ENCODE measurements at places on chromosomes 1 and 21. TPM values are rescaled to one million over a fixed set of nuclear protein-coding genes. Genes with fewer than 3 reads are reported as not detected.

DNA sequence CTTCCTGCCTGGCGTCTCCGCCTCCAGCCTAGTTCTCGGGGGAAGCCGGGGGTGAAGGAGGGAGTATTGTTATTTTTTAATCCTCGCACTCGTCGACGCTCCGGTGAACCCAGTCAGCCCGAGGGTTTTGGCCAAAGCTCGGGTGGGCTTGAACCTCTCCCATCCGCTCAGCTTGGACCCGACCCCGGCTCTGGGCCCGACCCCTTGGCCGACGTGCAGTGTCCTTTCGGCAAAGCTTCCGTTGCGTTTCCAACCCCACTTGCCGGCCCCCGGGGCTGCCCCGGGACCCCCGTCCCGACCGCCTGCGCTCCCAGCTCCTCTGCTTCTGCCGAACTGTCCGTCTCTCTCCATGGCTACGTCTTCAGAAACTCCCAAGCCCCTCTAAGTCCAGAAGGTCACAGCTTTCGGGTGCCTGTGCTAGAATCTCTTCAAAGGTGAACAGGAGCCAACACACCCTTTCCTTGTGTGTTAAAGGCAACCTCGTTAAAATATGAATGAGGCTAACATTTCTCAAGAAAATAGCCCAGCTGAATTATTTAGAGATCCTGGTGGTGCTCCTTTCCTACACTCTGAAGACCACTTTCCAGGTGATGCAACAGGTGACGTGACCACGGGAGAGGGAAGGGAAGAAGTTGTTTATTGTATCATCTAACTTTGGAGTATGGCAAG lies 647 bp downstream of the DESI2 start:
- H3K27ac ChIP-seq: no peak overlapping the region
- DNase-seq: peak; percentile 19
- peak overlapping the region; percentile 93 for H3K4me3 ChIP-seq
- peaks cover 22% of the 10 kb centered on the region for H3K4me1 ChIP-seq
- no peaks in the 10 kb centered on the region for H3K27me3 ChIP-seq

- no peaks in the 10 kb centered on the region for H3K27me3 ChIP-seq
- H3K4me1 ChIP-seq: peaks cover 63% of the 10 kb centered on the region
- no peak overlapping the region for H3K27ac ChIP-seq
- no peak for DNase-seq
These were observed 11.4 kb upstream of the CCN1 start for GRCh38 chr1:85569122-85569521.

GRCh38 chr1:93078203-93078602 lies 880 bp upstream of the MTF2 start:
- no peaks in the 10 kb centered on the region for H3K27me3 ChIP-seq
- no peak for DNase-seq
- H3K4me1 ChIP-seq: peaks cover 5% of the 10 kb centered on the region
- H3K36me3 ChIP-seq: no peaks in the 10 kb centered on the region

GRCh38 chr1:42442662-42443061 lies 13.2 kb downstream of the ZMYND12 start:
- H3K27me3 ChIP-seq: no peaks in the 10 kb centered on the region
- no peaks in the 10 kb centered on the region for H3K36me3 ChIP-seq
- no peak for DNase-seq
- no peak overlapping the region for H3K27ac ChIP-seq

GRCh38 chr1:63414691-63415365 lies 47.4 kb downstream of the ALG6 start:
- no peaks in the 10 kb centered on the region for H3K27me3 ChIP-seq
- DNase-seq: no peak
- H3K27ac ChIP-seq: no peak overlapping the region
- no peaks in the 10 kb centered on the region for H3K36me3 ChIP-seq
- H3K4me1 ChIP-seq: no peaks in the 10 kb centered on the region
- H3K4me3 ChIP-seq: no peak overlapping the region

DNA sequence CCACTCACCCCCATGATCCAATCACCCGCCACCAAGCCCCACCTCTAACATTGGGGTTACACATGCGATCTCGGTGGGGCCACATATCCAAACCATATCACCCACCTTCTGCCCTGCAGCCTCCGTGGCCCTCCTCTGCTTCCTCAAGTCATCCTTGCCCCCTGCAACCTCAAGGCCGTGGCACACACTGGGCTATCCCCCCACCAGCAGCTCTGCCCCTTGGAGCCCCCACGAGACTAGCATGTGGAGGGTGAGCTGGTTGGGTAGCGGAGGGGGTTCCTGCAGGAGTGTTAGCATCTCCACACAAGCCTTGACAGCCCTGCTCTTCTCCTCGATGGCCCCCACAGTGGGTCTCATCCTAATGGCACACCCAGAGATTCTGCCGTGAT lies 100.8 kb downstream of the TOMM20 start:
- H3K4me3 ChIP-seq: no peak overlapping the region
- H3K36me3 ChIP-seq: no peaks in the 10 kb centered on the region
- no peak for DNase-seq
- no peaks in the 10 kb centered on the region for H3K27me3 ChIP-seq
- 0 out of 2 replicates have a peak, but pooled peaks cover 8% of the 10 kb centered on the region for H3K4me1 ChIP-seq

GRCh38 chr1:205232127-205232820 lies 4.5 kb downstream of the TMCC2 start:
- no peaks in the 10 kb centered on the region for H3K27me3 ChIP-seq
- H3K4me3 ChIP-seq: no peak overlapping the region
- no peak overlapping the region for H3K27ac ChIP-seq
- no peaks in the 10 kb centered on the region for H3K36me3 ChIP-seq

DNA sequence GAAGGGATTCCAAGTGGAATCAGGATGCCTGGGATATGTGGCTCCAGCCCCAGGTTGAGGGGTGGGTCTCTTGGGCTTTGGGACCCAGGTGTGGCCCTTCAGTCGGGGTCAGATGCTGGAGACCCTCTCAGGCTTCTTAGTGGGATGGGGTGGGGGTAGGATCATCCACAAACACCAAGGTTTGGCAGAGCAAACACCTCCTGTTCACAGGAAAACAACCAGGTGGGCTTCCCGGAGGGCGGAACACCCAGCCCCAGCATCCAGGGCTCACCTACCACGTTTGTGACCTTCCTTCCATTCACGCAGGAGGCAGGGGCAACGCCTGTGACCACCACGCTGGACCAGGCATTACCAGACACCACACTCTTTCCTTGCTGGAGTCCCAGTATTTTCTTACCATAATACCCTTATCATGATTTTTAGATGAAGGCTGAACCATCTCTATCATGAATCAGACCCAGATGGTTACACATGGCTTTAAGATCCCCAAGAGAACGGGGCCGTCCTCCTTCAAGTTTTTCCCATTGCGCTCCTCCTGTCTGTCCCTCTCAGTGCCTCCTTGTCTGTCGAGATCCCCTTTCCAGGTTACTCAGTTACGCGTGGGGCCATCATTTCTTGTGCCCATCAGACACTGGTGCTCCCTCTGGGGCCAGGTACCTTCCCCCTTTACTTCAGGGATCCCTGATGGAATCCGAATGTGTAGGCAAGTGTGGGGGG lies 428.2 kb downstream of the NPHP4 start:
- H3K4me3 ChIP-seq: no peak overlapping the region
- no peak for DNase-seq
- no peaks in the 10 kb centered on the region for H3K36me3 ChIP-seq
- H3K27me3 ChIP-seq: no peaks in the 10 kb centered on the region
- H3K4me1 ChIP-seq: no peaks in the 10 kb centered on the region
- H3K27ac ChIP-seq: no peak overlapping the region

DNA sequence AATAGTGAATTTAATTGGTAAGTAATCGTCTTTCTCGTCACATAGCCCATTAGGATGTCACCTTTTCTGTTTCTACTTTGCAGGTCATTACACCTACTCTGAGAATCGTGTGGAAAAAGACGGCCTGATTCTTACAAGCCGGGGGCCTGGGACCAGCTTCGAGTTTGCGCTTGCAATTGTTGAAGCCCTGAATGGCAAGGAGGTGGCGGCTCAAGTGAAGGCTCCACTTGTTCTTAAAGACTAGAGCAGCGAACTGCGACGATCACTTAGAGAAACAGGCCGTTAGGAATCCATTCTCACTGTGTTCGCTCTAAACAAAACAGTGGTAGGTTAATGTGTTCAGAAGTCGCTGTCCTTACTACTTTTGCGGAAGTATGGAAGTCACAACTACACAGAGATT lies 23.3 kb downstream of the PARK7 start:
- peaks cover 4% of the 10 kb centered on the region for H3K36me3 ChIP-seq
- H3K27ac ChIP-seq: no peak overlapping the region
- H3K27me3 ChIP-seq: no peaks in the 10 kb centered on the region
- no peak overlapping the region for H3K4me3 ChIP-seq
- DNase-seq: no peak

DNA sequence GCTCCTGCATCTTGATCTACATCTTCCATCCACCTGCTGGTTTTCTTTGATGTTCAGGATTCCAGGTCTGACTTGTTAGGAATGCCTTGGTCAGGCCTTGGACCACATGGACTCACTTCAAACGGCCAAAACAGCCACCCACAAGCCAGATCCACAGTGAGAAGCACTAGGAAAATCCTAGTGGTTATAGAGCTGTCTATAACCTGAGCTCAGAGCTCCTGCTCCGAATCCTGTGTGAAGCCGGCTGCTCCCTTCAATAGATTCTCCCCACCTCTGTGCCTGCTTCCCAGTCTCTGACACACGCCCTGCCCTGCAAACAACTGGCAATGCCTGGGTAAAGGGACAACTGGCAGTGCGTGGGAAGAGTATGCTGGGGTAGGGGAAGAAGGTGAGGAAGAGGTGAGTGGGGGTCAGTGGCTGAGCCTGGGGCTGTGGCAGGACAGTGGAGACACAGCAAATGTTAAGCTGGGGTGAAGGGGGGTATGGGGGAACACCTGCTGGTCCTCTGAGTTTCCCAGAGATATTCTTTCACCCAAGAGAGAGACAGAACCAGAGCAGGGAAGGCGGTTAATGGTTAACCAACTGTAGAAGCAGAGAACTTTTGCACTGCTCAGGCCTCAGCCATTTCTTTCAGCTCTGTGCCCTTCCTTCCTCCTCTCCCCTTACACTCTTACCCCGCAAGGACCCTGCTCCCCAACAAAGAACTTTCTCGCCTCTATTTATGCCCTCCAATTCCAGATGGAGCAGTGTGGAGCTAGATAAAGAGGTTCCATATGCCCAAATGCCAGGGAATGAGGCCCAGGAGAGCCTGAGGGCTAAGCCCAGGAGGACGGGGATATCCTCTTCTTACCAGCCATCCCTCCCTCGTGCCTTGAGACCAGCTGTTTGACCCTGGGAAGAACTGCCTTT lies 4.5 kb downstream of the PLXNA2 start:
- H3K27me3 ChIP-seq: 0 out of 2 replicates have a peak, but pooled peaks cover 1% of the 10 kb centered on the region
- no peak overlapping the region for H3K27ac ChIP-seq
- H3K36me3 ChIP-seq: no peaks in the 10 kb centered on the region
- H3K4me3 ChIP-seq: no peak overlapping the region
- peak; percentile 43 for DNase-seq
- H3K4me1 ChIP-seq: peaks cover 38% of the 10 kb centered on the region

DNA sequence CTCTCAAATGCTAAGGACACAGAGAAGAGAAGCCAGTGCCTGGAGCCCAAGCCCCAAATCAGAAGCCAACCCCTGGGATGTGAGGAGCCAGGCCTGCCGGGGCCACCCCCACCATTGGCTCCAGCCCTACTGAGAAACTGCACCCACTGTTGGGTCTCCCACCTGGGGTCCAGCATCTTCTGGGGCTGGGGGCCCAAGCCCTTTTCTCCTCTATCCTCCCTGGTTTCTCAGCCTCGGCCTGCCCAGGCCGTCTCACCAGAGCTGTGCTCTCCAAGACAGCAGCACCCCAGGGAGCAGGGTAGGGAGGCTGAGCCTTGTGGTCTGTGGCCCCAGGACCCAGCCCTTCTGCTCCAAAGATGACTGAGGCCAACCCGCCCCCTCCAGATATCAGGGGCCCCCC lies 37.9 kb downstream of the SDC3 start:
- DNase-seq: no peak
- no peak overlapping the region for H3K4me3 ChIP-seq
- no peaks in the 10 kb centered on the region for H3K4me1 ChIP-seq
- H3K27me3 ChIP-seq: no peaks in the 10 kb centered on the region
- H3K27ac ChIP-seq: no peak overlapping the region

DNA sequence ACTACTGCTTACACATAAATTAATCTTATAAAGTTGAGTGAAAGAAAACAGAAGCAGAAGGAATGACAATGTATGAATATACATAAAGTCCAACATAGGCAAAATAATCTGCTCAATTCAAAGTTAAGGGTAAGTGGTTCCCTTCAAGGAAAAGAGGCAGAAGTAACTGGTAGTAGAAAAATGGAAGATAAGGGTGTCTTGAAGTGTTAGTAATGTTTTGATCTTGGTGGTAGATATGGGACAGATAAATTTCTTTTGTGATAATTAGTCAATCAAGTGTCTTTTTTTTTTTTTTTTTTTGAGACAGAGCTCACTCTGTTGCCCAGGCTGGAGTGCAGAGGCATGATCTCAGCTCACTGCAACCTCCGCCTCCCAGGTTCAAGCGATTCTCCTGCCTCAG lies 12.7 kb downstream of the USP48 start:
- no peak overlapping the region for H3K4me3 ChIP-seq
- no peak for DNase-seq
- H3K27ac ChIP-seq: no peak overlapping the region
- H3K4me1 ChIP-seq: no peaks in the 10 kb centered on the region
- no peaks in the 10 kb centered on the region for H3K27me3 ChIP-seq
- no peaks in the 10 kb centered on the region for H3K36me3 ChIP-seq

- no peaks in the 10 kb centered on the region for H3K27me3 ChIP-seq
- H3K4me3 ChIP-seq: no peak overlapping the region
- no peak overlapping the region for H3K27ac ChIP-seq
- H3K4me1 ChIP-seq: peaks cover 8% of the 10 kb centered on the region
These were observed 228.8 kb downstream of the TGFB2 start for GRCh38 chr1:218573925-218574324.

TUT4 gene
- total RNA-seq: 54.9 TPM

LORICRIN gene
- total RNA-seq: not detected

Data from Caco-2 (cell line).